ENCODE measurements at places on chromosomes 3 and 15.

- no peak for DNase-seq
These were observed 52.3 kb upstream of the CHRNA7 start for GRCh38 chr15:31977812-31978661.

GRCh38 chr3:14177580-14178246 lies 688 bp downstream of the XPC start:
- DNase-seq: no peak

GRCh38 chr3:10471054-10471688 lies 34.2 kb downstream of the ATP2B2 start:
- no peak for DNase-seq

GRCh38 chr3:173617490-173617889 lies 219.9 kb downstream of the NLGN1 start:
- no peak for DNase-seq

DNA sequence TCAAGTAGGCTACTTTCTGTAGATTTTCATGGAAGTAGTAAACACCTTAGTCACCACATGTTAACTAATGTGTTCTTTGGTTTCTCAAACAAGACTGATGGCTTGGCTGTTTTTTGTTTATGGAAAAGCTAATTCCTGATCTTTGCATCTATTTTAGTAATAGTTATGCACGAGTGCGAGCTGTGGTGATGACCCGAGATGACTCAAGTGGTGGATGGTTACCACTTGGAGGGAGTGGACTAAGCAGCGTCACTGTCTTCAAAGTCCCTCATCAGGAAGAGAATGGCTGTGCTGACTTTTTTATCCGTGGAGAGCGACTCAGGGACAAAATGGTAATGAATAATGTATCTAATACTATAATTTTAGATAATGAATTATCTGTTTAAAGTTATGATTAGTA lies 46.6 kb downstream of the SPRED1 start:
- DNase-seq: no peak

DNA sequence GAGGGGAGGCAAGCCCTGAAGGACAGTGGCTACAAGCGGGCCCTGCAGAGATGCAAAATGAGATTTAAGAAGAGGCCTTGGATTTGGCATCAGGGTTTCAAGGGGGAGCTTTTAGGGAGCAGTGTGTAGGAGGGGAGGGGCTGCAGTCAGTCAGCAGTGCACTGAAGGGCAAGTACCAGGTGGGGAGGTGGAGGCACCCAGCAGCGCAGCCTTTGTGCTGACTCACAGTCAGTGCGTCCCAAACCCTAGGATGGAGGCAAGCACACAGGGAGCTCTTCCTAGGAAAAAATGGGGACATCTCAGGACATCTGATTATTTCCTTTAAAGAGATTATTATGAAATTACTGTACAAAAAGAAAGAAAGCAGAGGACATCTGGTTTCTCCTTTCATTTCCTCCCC lies 80.0 kb downstream of the AAGAB start:
- DNase-seq: no peak

DNA sequence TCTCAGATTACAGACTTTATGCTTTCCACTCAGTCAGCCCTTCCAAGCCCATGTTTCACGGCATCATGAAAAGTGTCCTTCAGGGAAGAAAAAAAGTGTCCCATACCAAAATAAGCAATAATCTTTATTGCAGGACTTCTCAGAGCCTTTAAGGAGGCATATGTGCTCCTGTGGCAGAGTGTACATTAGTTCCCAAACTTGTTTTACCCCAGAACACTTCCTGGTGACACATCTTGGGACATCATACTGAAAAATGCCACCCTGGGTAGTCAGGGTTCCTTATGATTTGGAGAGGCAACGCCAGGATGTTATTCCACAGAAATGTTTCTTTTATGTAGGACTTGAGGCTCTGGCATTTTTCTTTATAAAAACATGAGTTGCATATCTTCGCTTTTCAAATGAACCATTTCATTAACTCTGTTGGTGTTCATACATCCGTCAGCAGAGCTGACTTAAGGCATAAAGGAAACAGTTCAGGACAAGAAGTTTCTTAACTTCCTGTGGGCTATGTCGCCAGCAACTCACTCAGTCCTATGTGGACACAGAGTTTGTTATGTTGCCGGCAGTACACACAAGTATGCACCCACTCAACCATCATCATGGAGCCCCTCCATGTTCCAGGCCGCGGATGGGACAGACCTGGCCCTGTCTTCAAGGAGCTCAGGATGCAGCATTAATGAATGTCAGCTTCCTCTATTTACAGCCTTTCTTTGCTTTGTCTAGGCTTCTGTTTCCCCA lies 63.8 kb downstream of the CASR start:
- DNase-seq: no peak

DNA sequence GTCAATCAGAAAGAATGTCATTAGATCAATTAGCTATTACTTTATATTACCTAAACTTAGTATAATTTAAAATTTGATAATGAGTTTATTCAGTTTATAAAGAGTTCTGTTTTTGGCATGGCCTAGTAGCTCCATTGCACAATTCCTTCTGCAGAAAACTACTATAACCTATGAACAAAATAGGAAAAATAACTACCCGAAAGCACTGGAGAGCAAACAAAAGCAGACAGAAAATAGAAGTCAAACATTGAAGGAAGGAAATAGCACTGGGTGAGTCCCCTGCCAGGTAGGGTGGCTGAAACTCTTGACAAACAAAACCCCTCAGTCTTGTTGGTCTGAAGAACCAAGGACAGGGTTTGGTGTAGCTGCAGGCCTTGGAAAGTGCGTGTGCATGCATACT lies 37.5 kb downstream of the CMC1 start:
- no peak for DNase-seq

- DNase-seq: no peak
These were observed 224.1 kb upstream of the FEZF2 start for GRCh38 chr3:62597491-62597890.

GRCh38 chr15:93270937-93271467 lies 182.0 kb upstream of the RGMA start:
- no peak for DNase-seq

DNA sequence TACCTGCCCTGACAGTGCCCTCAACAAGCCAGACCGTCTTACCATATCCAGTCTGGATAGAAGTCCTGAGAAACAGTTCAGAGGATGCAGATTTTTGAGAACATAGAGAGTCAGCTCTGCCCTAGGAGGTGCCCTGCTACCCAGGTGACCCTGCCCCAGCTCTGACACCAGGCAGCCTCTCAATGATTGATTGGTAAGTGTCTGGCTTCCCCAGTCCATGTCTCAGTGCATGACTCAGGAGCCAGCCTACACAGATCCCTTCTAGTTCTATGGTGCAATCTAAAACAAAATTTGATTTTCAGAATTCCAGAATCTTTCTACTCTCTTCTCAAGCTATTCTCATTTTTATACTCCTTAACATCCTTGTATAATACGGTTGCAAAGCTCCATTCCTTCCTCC lies 292.1 kb downstream of the VPS13C start:
- DNase-seq: no peak

DNA sequence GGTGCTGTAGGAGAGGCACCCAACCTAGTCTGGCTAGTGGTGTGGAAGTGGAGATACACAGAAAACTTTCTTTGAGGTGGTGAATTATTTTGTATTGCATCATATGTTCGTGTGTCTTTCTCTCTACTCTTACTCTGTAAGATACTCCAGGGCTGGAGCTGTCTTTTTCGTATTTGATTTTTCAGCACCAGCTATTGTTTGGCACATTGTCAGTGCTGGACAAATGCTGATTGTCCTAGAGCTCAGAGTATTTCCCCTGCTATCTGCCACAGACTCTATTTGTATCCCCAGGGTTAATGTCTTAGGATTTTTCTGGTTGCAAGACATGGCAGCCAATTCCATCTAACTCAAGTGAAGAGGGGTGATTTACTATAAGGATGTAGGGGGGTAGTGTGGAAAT lies 110.5 kb downstream of the SAMMSON start:
- DNase-seq: no peak

- DNase-seq: peak; percentile 65
These were observed 164.0 kb downstream of the MINAR1 start for GRCh38 chr15:79595995-79596622.

GRCh38 chr3:189508784-189509501 lies 122.2 kb upstream of the TP63 start:
- DNase-seq: no peak

GRCh38 chr3:185340751-185341150 lies 22.2 kb upstream of the MAP3K13 start:
- DNase-seq: no peak

GRCh38 chr3:43699864-43700263 lies 9.1 kb downstream of the ABHD5 start:
- DNase-seq: no peak

DNA sequence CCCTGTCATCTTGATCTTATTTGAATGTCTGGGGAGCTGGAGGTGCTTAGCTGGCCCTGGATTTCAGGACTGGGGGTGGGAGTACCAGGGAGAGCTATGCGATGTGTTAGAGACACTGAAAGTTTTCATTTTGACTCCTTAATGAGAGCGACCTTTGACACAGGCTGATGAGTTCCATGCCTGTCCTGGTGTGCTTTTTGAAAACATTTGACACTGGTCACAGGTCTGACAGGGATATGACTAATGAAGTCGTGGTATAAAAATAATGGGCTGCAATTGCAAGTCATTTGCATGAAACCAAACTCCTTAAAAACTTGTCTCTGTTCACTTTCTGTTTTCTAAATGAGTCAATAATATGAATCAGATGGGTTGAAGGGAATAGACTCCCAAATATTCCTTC lies 81.9 kb downstream of the MECOM start:
- no peak for DNase-seq

DNA sequence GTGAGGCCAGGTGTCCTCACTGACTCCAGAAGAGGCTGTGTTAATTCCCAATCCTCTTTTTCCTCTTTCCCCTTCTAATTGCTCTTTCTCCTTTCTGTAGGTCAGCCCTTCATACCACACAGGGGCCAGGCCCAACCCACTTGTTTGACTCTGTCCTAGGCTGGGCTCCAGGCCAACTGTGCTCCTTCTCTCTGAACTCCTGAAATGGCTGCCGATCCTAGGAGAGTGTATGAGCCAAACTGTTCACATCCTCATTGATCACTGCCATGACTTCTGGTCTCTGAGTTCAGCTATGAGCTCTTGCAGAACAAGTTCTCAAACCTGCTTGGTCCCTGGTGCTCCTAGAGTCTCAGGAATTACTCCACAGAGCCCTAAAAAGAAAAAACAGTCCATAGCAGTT lies 145.1 kb downstream of the VGLL4 start:
- DNase-seq: no peak

DNA sequence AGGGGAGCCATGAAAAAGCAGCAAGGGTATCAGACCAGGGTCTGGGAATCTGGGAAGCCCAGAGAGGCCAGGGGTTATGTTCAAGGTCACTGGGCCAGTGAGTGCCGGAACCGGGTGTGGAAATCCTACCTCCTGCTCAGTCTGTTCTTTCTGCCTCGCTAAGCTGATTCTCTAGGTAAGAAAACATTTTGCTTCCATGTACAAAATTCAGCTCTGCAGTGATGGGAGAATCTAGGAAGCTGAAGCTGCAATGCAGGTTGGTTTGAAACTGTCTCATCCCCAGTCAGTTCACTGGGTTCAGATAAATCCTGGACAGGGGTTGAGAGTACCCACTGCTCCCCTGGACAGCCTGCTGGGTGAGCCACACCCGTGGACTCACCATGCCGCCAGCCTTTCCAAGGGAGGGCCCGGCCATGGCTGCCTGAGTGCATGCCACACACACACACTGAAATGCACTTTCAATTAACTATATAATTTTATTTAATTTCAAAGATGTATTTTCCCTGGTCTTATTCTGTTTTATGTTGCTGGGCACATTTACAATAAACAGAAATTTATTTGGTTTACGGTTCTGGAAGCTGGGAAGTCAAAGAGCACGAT lies 108.4 kb downstream of the CORO2B start:
- DNase-seq: no peak

DNA sequence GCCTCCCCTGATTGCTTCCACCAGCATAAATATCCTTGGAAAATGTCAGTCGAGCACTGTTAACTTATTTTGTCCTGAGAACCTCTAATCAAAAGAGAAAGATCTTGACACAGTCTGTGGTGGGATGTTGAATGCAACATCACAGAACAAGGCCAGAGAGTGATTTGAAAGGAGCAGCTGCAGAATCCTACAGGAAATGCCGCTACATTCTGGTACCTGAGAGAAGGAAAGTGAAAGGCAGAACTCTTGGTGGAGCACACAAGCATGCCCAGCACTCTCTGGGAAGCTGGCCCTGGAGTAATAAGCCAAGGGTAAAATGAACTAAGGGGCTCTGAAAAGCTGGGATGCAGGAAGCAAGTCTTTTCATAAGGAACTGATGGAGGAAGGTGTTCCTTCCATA lies 75.8 kb downstream of the CBLB start:
- DNase-seq: no peak

DNA sequence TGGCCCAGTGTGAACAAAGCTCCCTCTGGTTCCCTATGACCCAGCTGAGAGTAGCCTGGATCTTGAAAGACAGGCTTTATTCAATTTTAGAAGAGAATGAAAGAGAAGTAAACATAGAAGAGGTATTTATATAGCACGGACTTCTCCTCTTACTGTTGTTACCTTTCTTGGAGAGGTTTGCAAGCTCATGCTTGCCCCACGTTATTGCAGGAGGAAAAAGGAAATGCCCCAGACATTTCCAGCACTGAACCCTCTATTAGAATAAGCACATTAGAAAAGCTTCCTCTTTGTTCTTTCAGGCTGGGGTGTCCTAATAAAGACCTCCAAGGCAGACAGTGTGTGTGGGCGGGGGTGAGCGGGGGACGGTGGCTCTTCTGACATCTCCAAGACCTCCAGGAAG lies 98.7 kb upstream of the AGBL1 start:
- no peak for DNase-seq

- DNase-seq: no peak
These were observed 633.7 kb downstream of the MECOM start for GRCh38 chr3:169029674-169030285.

DNA sequence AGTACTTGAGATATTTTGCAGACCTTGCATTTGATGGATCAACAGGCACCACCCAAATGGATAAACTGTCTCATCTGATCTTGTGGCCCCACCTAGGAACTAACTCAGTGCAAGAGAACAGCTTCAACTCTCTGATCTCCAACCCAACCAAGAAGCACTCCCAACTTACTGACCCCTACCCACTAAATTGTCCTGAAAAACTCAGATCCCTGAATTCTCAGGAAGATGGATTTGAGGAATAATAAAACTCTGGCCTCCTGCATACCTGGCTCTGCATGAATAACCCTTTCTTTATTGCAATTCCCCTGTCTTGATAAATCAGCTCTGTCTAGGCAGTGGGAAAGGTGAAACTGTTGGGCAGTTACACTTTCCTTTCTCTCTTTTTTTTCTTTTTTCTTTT lies 247.9 kb downstream of the ZPLD1 start:
- DNase-seq: no peak

DNA sequence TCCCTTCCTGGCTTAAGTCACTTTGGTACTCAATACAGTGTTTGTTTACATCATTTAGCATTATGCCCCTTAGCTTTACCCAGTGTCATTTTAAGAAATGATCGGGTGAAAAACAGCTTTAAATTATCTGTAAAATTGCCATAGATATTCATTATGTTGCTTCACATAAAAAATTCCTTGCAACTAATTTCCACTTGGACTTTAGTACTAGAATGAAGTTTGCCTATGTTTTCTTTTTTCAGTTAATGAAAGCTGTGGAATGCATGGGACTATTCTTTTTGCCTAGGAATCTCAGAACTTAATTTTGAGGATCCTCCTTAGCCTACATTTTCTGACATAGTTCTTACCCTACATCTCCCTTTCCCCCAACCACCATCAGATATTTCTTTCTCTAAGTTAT lies 38.4 kb downstream of the CCNL1 start:
- no peak for DNase-seq
